ENCODE measurements at places on chromosomes 16 and 17.

- DNase-seq: no peak
These were observed 9.7 kb downstream of the CDH13 start for GRCh38 chr16:82636485-82636884.

DNA sequence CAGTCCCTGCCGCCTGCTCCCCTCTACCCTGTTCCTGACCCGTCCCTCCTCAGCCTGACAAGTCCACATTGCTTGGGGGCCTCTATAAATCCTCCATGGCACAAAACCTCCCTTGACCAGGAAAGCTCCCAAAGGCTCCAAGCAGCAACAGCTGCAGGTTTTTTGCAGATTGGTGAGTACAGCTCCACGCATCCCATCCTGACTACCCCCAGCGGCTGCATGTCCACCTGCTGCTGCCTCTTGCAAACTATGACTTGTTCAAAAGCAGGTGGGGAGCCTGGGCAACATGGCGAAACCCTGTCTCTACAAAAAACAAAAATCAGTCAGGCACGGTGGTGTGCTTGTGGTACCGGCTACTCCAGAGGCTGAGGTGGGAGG, 122.8 kb downstream of the ANKRD11 start:
- DNase-seq: no peak

GRCh38 chr17:67194134-67194533, 50.9 kb downstream of the HELZ start:
- DNase-seq: no peak

GRCh38 chr16:73232555-73233328, 184.8 kb upstream of the ZFHX3 start:
- DNase-seq: peak; percentile 57

- no peak for DNase-seq
These were observed 141.8 kb downstream of the XYLT1 start for GRCh38 chr16:17328932-17329331.

DNA sequence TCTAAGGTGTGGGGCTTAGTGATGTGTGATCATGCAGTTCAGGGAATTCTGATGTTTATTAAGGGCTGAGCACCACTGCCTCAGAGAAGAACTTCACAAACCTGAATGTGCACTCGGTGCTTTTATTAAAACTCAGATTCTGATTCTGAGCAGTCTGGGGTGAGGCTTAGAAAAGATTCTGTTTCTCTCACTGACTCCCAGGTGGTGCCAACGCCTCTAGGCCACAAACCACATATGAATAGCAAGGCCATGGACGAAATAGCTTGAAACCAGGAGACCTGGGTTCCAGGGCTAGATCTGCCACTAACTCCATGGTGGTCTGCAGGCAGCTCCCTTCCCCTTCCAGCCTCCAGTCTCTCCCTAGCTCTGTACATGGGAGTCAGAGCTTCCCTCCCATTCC, 169.1 kb downstream of the HS3ST3B1 start:
- no peak for DNase-seq

DNA sequence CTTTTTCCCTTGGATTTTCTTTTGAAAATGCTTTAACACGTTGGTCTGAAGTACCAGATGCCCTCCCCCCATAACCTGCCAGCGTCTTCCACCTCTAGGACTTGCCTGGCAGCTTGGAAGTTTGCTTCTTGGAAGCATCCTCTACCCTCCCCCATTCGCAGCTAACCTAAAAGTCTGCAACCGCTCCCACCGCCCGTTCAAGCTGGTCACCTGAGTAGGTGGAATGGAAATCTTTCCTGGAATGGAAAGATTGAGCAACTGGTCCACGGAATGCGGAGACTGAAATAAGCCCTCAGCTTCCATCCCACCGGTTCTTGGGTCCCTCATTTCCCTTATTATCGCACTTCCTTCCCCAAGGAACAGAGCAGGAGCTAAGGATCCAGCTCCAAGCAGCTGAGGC, 31.4 kb downstream of the HS3ST3B1 start:
- no peak for DNase-seq

DNA sequence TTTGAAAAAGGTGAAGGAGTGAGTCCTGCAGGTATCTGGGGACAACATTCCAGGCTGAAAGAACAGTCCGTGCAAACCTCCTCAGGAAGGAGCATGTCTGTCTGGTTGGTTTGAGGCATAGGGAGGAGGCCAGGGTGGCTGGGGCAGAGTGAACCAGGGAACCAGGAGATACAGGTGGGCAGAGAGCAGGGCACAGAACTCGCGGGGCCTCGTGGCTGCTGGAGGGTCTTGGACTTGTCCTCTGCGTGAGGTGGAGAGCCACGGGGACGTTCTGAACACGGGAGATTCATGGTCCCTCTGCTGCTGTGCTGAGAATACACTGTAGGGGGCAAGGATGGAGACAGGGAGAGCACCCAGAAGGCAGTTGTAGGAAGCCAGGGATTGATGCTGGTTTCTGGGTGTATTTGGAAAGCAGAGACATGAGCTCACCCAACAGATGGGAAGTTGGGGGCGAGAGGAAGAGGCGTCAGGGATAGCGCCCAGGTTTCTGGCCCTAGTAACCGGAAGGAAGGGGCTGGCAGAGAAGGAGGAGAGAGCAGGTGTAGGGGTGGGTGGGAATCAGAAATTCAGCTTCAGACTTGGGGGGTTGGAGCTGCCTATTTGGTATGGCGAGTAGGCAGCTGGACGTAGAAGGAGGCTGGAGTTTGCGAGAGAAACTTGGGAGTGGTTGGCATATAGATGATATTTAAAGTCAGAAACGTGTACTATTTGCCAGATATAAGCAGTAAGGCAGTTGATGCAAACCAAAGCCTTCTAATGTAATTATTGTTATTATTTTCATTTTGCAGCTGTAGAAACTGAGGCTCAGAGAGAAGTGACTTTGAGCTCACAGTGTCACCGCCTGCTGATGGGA, at the start of gene CCL17:
Gene CCL17 (plus strand): TSS at position 803 of the 853 bp plus-strand sequence. CDS start 9,166 bp downstream, outside the sequence.
- DNase-seq: no peak

- DNase-seq: peak; percentile 40
These were observed 19.0 kb downstream of the SLC7A5 start for GRCh38 chr16:87850009-87851006.

DNA sequence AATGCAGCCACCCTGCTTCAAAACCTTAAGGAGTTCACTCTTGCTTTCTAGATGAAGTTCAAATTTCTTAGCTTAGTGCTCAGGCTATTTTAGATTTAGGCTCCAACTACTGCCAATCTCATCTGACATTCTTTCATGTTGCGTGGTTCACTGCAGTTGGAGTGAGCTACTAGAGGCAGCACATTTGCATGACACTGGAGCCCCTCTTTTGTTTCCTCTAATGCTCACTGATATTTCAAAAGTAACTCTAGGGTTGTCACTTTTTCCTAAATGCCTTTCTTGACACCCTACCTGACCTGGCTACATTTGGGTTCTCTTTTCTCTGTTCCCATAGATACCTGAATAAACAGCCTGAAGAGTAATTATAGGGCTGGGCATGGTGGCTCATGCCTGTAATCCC, 586.5 kb upstream of the GOT2 start:
- DNase-seq: no peak

GRCh38 chr16:25395528-25395927, 137.9 kb upstream of the ZKSCAN2 start:
- no peak for DNase-seq

DNA sequence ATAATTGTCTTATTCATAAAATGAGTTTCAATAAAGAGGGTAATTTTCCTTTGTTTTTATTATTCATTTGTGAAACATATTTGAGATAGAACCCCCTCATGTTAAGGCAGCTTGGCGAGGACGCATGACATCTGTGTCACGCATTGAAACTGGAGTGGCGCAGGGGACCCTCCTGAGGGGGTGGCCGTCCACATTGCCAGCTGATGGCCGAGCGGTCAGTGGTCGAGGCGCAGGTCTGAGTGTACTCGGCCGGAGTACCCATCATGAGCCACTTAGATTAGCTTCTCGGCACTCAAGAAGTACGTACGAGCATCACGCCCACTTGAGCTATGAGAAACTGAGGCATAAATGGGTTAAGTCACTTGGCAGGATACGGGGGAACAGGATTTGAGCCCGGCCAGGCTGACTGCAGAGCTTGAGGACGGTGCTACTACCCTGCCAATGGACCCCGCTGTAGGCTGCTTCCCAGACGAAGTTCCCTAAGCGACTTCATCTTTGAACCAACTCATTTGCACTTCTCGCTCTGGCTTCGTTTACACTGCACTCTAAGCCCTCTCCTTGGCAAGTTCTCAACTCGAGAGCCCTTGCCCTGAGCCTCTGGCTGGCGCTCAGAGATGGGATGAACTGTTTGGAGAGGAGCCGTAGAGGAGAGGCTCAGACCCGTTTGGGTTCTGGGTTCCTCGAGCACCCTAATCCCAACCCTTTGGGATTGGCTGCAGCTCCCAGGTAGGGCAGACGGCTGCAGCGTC, 91.8 kb downstream of the SDK2 start:
- DNase-seq: no peak

- DNase-seq: no peak
These were observed 4.6 kb downstream of the SMCR8 start for GRCh38 chr17:18319604-18320256.

- DNase-seq: no peak
These were observed 2.6 kb downstream of the LGALS3BP start for GRCh38 chr17:78976907-78977680.

GRCh38 chr16:57196286-57196685, 10.2 kb downstream of the RSPRY1 start:
- DNase-seq: no peak

DNA sequence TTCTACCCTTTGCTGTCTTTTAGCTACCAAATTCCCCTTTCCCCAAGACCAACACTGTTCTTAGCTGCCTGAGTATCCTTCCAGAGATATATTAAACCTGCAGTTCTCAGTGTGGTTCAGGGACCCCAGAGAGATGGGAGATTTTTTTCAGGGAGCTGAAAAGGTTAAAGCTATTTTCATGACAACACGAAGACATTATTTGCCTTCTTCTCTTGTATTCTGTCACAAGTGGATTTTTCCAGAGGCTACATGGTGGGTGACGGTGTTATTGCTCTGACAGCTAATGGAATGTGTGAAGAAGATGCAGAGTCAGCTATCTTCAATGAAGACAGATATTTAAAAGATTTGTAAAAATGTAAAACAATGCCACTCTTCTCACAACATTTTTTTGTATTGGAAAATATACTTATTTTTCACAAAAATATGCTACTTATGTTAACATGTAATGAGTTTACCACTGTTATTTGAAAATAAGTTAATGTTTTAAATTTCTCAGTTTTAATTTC, 69.0 kb downstream of the CFDP1 start:
- DNase-seq: no peak

DNA sequence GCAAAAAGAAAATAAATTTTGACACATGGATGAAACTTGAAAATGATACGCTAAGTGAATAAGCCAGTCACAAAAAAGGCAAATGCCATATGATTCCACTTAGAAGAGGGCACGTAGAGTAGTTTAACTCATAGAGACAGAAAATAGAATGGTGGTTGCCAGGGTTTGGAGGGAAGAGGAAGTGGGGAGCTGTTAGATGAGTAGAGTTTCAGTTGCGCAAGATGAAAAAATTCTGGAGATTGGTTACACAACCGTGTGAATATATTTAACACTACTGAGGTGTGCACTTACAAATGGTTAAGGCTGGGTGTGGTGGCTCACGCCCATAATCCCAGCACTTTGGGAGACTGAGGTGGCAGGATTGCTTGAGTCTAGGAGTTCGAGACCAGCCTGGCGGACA, 93.4 kb upstream of the TMEM132E start:
- no peak for DNase-seq

DNA sequence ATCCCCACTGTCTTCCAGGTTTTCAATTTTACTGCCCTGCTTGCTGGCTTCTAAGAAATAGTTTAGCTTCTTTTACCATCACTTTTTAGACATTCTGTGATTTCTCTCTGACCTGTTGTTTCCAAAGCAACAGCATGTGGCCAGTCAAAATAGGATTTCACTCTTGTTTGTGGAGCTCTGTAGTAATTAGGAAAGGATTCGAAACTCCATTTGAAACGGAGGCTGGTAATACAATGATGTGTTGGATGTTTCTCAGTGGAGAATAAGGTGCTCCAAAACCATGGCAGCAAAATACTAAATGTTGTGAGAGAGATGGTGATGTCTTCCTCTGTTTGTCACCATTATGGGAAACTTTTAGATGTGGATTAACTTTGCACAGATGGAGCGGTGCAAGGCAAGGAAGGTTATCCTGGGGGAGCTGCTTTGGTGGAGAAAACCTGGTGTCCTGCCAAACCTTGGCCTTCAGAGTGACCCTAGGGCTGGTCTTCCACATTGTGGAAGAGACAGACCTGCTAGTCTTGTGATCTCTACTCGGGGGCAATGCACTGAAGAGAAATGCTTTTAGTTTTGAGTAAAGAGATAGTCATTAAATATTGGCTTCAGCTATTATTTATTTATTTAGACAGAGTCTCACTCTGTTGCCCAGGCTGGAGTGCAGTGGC, 79.4 kb downstream of the PRKCA start:
- no peak for DNase-seq

DNA sequence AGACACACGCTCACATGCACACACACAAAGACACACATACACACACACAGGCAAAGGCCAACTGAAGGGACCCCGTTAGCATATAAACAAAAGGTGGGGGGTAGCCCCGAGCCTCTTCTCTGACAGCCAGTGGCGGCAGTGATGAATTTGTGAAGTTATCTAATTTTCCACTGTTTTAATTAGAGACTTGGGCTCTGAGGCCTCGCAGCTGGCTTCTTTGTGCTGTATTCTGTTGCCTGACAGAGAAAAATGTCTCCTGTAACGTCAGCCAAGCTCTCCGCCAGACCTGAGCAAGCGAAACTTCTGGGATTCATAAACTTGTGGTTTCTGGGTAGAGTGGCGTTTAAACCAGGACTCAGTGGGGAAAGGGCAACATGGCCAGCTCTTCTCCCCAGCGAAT, 113.9 kb upstream of the FOXF1 start:
- no peak for DNase-seq

- DNase-seq: no peak
These were observed 56.1 kb upstream of the ACSF3 start for GRCh38 chr16:89037261-89038152.

- no peak for DNase-seq
These were observed 180.6 kb downstream of the COPRS start for GRCh38 chr17:31678431-31678830.

DNA sequence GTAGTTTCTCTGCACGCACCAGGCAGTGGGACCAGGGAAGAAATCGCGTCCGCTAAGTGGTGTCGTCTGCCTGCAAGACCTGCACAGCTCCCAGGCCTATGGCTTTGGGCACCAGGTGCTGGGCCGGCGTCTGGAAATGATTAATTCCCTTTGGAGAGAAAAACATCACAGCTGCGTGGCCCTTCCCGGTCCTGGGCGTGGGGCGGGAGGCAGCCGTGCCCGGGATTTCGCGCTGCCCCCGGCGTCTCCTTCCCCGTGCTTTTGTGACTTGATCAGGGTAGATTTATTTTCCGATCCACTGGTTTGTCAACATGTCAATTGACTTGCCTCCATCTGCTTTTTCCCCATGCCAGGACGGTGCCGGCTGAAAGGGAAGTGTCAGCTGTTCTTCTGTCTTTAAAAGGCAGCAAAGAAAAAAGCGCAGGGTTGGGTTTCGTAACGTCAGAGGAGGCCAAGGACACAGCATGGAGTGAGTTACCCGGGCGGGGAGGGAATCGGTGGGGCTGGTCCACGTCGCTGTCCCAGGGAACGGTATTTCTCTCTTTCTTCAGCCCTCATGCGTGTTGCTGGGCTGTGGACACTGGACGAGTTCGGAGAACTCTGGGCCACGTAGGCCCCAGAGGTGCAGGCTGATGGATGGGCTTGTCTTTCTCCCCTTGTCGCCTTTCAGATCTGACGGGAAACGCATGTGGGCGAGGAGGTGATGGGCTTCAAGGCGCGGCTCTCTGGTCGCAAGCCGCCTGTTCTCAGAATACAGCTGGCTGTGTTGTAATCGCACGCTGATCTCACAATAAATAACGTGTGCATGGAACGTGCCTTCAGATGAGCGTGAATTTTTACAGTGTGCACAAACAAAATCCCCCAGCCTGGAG, 188.1 kb upstream of the ZNF469 start:
- no peak for DNase-seq

- no peak for DNase-seq
These were observed 321.5 kb upstream of the CCL2 start for GRCh38 chr17:33933576-33933975.

Data from NCI-H1048 (cell line).